A673 (cell line): ENCODE measurements at places on chromosomes 5 and 9. TPM values are rescaled to one million over a fixed set of nuclear protein-coding genes. Genes with fewer than 3 reads are reported as not detected.

Gene SLC46A2
- not detected in 2 replicates for total RNA-seq

Gene WDR38
- not detected in 2 replicates for total RNA-seq

Gene CTNND2
- not detected in 2 replicates for total RNA-seq

Gene NR5A1
- not detected in 2 replicates for total RNA-seq

Gene CCDC107
- 12.9 and 16.4 TPM in 2 replicates for total RNA-seq

Gene ZNF366
- not detected in 2 replicates for total RNA-seq

Gene SYNPO
- total RNA-seq: 7.6 and 10.0 TPM in 2 replicates

Gene SLC6A3
- not detected in 2 replicates for total RNA-seq

Gene ALDH1A1
- total RNA-seq: 8.7 and 8.8 TPM in 2 replicates

Gene CYSRT1
- 0.37 TPM in 1 of 2 replicates, not detected in the other for total RNA-seq

Gene TTC16
- total RNA-seq: not detected in 2 replicates

Gene MAMDC2
- total RNA-seq: not detected in 2 replicates

Gene FCN2
- not detected in 2 replicates for total RNA-seq

Gene ODF2
- 80.6 and 83.1 TPM in 2 replicates for total RNA-seq

Gene SOX30
- not detected in 2 replicates for total RNA-seq

Gene F2RL1
- 0.32 and 0.39 TPM in 2 replicates for total RNA-seq

Gene PRR16
- not detected in 2 replicates for total RNA-seq

Gene TMEM232
- total RNA-seq: 0.82 and 1.6 TPM in 2 replicates

Gene RLN2
- total RNA-seq: not detected in 2 replicates

Gene PCDHA1
- total RNA-seq: 0.45 and 0.96 TPM in 2 replicates

Gene ZCCHC10
- total RNA-seq: 31.2 and 33.4 TPM in 2 replicates

Gene MEIKIN
- not detected in 2 replicates for total RNA-seq

Gene PRDM9
- total RNA-seq: not detected in 2 replicates

Gene PLPP7
- total RNA-seq: not detected in 2 replicates

Gene ASPN
- total RNA-seq: 0.15 and 0.26 TPM in 2 replicates

Gene LHX2
- 0.17 and 0.26 TPM in 2 replicates for total RNA-seq

Gene RANBP3L
- total RNA-seq: not detected in 2 replicates

Gene CYLC2
- not detected in 2 replicates for total RNA-seq

Gene SLC30A5
- 64.6 and 67.1 TPM in 2 replicates for total RNA-seq

Gene ACTBL2
- total RNA-seq: not detected in 2 replicates

Gene CD72
- total RNA-seq: not detected in 2 replicates

Gene PCDHB11
- 14.2 and 15.3 TPM in 2 replicates for total RNA-seq

Gene S1PR3
- 42.9 and 50.9 TPM in 2 replicates for total RNA-seq

Gene DBH
- total RNA-seq: not detected in 2 replicates

Gene FOXD4L6
- not detected in 2 replicates for total RNA-seq

Gene TEX48
- total RNA-seq: not detected in 2 replicates

Gene MEGF9
- 11.5 and 12.2 TPM in 2 replicates for total RNA-seq

Gene MVB12B
- 12.3 and 17.9 TPM in 2 replicates for total RNA-seq

Gene SMIM3
- 11.6 and 14.5 TPM in 2 replicates for total RNA-seq

Gene SYK
- 14.9 and 21.5 TPM in 2 replicates for total RNA-seq

Gene LPCAT1
- 86.9 and 97.3 TPM in 2 replicates for total RNA-seq

Gene EIF4E1B
- total RNA-seq: not detected in 2 replicates

Gene CATSPER3
- 0.90 and 1.0 TPM in 2 replicates for total RNA-seq

Gene GABRA6
- not detected in 2 replicates for total RNA-seq

Gene OLFML2A
- total RNA-seq: 1.4 and 2.9 TPM in 2 replicates

Gene RANBP17
- not detected in 2 replicates for total RNA-seq

Gene MZB1
- not detected in 2 replicates for total RNA-seq

Gene EMB
- 18.9 and 21.8 TPM in 2 replicates for total RNA-seq

Gene DOCK8
- total RNA-seq: not detected in 2 replicates

Gene DIAPH1
- total RNA-seq: 105 and 109 TPM in 2 replicates

Gene GMCL2
- not detected in 2 replicates for total RNA-seq

Gene SPATA31A3
- total RNA-seq: not detected in 2 replicates

Gene RASGEF1C
- total RNA-seq: not detected in 2 replicates

Gene ELP1
- total RNA-seq: 34.1 and 38.7 TPM in 2 replicates

Gene MLANA
- not detected in 2 replicates for total RNA-seq

Gene DNAH5
- total RNA-seq: 0.11 TPM in 1 of 2 replicates, not detected in the other

Gene OSMR
- total RNA-seq: 28.6 and 31.6 TPM in 2 replicates

Gene FLT4
- total RNA-seq: 8.6 and 10.1 TPM in 2 replicates

Gene CAMLG
- 37.6 and 38.8 TPM in 2 replicates for total RNA-seq
